Activated CD4-positive, alpha-beta memory T cell treated with anti-CD3 and anti-CD28 coated beads, Interleukin-2, amount 10 ng/mL, durations not matched to agents 7 days and 5 days (primary cell): ENCODE measurements at places on chromosomes 6 and 20. TPM values are rescaled to one million over a fixed set of nuclear protein-coding genes. Genes with fewer than 3 reads are reported as not detected.
A peak's percentile ranks its signal among the peaks of the same experiment; 100 is the strongest.

The RXRB gene
- 45.0 TPM for total RNA-seq

DNA sequence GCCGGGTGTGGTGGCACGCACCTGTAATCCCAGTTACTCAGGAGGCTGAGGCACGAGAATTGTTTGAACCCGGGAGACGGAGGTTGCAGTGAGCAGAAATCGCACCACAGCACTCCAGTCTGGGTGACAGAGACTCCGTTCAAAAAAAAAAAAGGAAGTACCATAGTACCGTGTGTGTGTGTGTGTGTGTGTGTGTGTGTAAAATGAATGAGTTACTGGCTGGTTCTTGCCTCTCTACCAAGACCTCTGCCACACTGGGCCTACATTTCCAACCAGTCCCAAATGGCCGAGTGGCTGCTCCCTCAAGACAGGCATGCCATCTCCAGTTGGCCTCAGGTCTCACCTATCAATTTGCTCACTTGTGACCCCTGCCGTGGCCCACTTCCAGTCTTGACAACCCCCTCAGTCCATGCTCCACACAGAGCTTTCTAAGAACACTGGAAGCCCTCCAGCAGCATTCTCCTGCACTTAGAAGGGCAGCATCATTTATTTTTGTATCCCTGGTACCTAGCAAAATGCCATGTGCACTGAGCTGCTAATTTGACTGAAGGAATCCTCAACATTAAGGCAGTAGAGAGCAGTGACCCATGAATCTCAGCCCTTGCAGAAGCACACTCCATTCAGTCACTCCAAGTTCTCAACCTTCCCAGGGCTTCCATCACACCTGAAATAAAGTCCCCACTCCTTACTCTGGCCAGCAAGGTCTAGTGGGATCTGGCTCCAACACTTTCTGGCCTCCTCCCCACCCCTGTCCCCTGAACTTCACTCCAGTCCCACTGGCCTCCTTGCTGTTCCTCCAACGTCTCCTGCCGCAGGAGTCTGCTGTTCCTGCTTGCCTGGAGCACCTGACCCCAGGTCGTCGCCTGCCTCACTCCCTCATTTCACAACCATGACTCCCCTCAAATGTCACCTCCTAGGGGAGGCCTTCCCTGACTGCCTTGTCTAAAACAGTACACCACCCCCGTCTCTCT, 29.9 kb downstream of the COX4I2 start:
- peak overlapping the region; percentile 80 for H3K27ac ChIP-seq
- peaks cover 57% of the 10 kb centered on the region for H3K36me3 ChIP-seq
- peaks cover 75% of the 10 kb centered on the region for H3K4me1 ChIP-seq
- no peaks in the 10 kb centered on the region for H3K27me3 ChIP-seq
- no peak overlapping the region for H3K4me3 ChIP-seq

DNA sequence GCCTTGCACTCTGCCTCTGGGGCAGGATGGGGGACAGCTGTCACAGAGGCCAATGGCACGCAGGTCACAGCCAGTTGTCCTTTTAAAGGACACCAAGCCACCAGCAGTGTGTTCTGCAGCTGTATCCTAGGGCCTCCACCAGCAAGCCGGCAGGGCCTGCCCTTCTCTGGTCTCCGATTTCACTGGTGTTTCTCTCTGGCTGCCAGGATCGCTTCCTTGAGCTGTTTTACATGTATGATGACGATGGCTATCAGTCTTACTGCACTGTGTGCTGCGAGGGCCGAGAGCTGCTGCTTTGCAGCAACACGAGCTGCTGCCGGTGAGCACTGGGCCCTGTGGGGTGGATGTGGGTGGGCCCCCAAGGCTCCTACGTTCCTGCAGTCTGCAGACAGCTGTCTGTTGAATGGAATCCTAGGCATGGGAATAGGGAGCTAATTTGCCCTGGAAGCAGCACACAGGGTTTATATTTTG, 22.7 kb upstream of the MAPRE1 start:
- H3K27me3 ChIP-seq: no peaks in the 10 kb centered on the region
- H3K36me3 ChIP-seq: no peaks in the 10 kb centered on the region
- DNase-seq: no peak
- no peak overlapping the region for H3K4me3 ChIP-seq
- H3K27ac ChIP-seq: no peak overlapping the region
- peaks cover 19% of the 10 kb centered on the region for H3K4me1 ChIP-seq

DNA sequence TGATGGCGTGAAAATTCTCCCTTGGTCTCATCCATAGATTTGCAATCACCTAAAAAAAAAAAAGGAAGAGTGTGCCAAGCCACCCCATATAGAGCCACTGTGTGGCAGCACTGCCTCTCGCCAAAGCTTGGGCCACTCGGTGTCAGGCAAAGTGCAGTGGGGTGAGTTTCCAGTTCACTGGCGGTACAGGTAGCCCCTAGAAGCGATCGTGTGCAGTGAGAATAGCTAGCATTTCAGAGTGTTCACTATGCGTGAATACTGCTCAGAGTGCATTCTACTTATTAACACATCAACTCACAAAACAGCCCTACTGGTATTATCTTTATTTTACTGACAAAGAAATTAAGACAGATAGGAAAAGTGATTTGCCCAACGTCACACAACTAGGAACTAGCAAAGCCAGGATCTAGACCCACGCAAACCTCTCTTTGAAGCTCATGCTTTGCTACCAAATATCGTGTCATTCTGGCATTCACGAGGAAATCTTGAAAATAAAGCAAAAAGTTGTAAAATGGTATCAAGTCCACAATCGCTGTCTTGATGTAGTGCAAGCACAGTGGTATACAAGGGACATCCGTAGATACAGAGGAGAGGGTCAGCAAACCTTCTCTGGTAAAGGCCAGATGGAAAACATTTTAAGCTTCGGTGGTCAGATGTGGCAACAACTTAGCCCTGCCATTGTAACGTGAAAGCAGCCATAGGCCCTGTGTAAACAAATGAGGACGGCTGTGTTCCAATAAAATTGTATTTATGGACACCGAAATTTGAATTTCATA, 10.4 kb upstream of the GCNT2 start:
- H3K27ac ChIP-seq: no peak overlapping the region
- H3K4me1 ChIP-seq: peaks cover 3% of the 10 kb centered on the region
- H3K27me3 ChIP-seq: peaks cover 5% of the 10 kb centered on the region
- DNase-seq: peak; percentile 36
- H3K4me3 ChIP-seq: no peak overlapping the region
- H3K36me3 ChIP-seq: no peaks in the 10 kb centered on the region

GRCh38 chr20:10501402-10501801, 66.3 kb downstream of the SLX4IP start:
- H3K27me3 ChIP-seq: no peaks in the 10 kb centered on the region
- H3K4me1 ChIP-seq: peaks cover 38% of the 10 kb centered on the region
- DNase-seq: peak; percentile 29
- H3K4me3 ChIP-seq: peak overlapping the region; percentile 73

DNA sequence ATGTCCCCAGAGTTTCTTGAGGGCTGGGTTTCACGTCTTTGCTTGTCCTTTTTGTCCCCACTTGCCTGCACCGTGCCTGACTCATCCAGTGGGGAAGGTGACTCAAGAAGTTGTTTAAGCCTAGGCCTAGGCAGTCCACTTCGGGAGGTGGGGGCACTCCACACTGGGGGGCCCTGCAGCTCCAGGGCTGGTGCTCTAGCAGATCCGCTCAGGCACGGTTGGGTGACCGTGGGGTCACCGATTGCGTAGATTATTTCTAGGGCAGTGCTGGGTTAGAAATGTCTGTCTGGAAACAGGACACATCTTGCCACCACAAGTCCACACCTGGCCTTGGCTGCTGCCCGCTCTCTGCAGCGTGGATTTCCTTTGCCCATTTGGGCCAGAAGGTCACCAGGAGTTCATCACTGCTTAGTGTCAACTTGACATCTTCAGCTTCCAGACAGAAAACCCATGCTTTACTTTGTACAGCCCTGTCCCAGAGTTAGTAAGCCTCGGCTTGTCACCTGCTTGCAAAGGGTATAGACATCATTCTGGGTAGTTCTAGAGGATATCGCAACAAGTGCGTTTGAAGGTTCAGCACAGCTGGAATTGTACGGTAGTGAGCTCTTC, 13.6 kb upstream of the C20orf144 start:
- no peak for DNase-seq
- H3K27me3 ChIP-seq: no peaks in the 10 kb centered on the region
- H3K36me3 ChIP-seq: peaks cover 22% of the 10 kb centered on the region
- peaks cover 61% of the 10 kb centered on the region for H3K4me1 ChIP-seq
- H3K27ac ChIP-seq: no peak overlapping the region

The SEC63 gene
- 71.2 TPM for total RNA-seq
